Testis (tissue), 5 donors: ENCODE measurements at places on chromosomes 1 and 21. TPM values are rescaled to one million over a fixed set of nuclear protein-coding genes. Genes with fewer than 3 reads are reported as not detected.

- peak; percentile 76 for DNase-seq
- H3K27me3 ChIP-seq: no peaks in the 10 kb centered on the region
- H3K27ac ChIP-seq: peak overlapping the region; percentile 96
- no peak overlapping the region for H3K4me3 ChIP-seq
These were observed 20.6 kb downstream of the MTHFR start for GRCh38 chr1:11784993-11785769.

DNA sequence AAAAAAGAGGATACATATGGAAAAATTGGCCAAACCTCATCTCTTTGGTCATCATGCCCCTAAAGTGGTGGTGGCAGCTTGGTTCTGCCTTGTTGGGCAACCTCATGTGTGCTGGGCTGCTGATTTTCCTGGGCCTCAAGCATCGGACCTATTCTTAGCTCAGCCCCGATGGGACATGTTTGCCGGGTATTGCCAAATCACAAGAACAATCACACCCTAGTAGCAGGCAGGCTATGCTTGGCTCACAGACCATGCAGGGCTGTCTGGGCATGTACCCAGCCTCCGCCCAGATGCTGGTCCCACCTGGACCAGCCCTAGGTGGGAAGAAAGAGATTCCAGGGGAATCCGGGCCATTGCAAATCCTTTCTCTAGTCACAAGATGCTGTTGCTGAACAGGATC lies 189.4 kb upstream of the FGGY start:
- H3K27ac ChIP-seq: no peak overlapping the region
- no peaks in the 10 kb centered on the region for H3K27me3 ChIP-seq
- DNase-seq: peak; percentile 28
- H3K4me1 ChIP-seq: peaks cover 9% of the 10 kb centered on the region

GRCh38 chr1:167517535-167518330 lies 596 bp downstream of the CD247 start:
- no peak overlapping the region for H3K4me3 ChIP-seq
- H3K27ac ChIP-seq: no peak overlapping the region

GRCh38 chr1:19735440-19736127 lies 64.1 kb downstream of the TMCO4 start:
- H3K27ac ChIP-seq: no peak overlapping the region
- H3K36me3 ChIP-seq: no peaks in the 10 kb centered on the region
- peak; percentile 71 for DNase-seq
- H3K4me1 ChIP-seq: peaks cover 8% of the 10 kb centered on the region
- H3K4me3 ChIP-seq: no peak overlapping the region
- no peaks in the 10 kb centered on the region for H3K27me3 ChIP-seq

DNA sequence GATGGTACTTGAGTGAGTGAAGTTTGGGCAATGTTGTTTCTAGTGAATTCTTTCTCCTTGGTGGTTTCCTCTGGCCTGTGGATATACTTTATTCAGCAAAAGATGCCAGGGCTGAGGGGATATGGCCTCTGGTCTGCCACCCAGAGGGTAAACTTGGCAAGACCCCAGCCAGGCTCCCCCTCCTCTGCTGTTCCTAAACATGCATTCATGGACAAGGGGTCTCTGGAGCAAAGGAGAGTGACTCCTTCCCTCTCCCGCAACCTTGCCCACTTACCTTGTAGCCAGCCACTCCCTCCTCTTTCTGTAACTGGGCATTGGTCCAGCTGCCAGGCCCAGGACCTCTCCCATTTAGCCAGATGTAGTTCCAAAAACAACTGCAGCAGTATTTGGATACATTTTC lies 43.8 kb downstream of the RUNX3 start:
- no peak overlapping the region for H3K4me3 ChIP-seq
- DNase-seq: no peak
- no peaks in the 10 kb centered on the region for H3K4me1 ChIP-seq

- no peak overlapping the region for H3K27ac ChIP-seq
- no peaks in the 10 kb centered on the region for H3K36me3 ChIP-seq
- no peak overlapping the region for H3K4me3 ChIP-seq
- H3K4me1 ChIP-seq: peaks cover 3% of the 10 kb centered on the region
- H3K27me3 ChIP-seq: no peaks in the 10 kb centered on the region
These were observed 151.4 kb downstream of the TGFB2 start for GRCh38 chr1:218496561-218496960.

DNA sequence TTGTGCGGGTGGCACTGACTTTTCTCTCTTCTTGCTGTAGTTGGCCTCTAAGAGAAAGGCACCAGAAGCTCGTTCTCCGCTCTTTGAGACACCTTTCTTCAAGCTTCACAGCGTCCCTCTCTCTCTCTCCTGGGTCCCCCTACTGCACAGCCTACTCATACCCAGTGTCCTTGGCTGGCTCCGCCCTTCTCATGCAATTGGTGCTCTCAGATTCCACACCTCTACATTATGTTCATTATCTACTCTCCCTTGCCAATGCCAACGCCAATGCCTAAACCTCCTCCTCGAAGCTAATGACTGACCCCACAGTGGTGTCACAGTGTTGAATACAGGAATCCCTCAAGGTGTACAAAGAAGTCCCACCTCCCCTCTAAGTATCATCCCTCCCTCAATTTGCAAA lies 4.8 kb upstream of the DNAJC28 start:
- H3K27ac ChIP-seq: no peak overlapping the region
- H3K36me3 ChIP-seq: no peaks in the 10 kb centered on the region
- H3K27me3 ChIP-seq: no peaks in the 10 kb centered on the region
- H3K4me1 ChIP-seq: peaks cover 3% of the 10 kb centered on the region

The SDC3 gene
- 6.9 TPM for total RNA-seq

The GABRD gene
- 16.9 TPM for total RNA-seq
